ENCODE measurements at places on chromosomes 13 and 19. TPM values are rescaled to one million over a fixed set of nuclear protein-coding genes. Genes with fewer than 3 reads are reported as not detected.

- no peak for DNase-seq
Measured at GRCh38 chr13:20064128-20064527, 96.7 kb downstream of the GJA3 start.

DNA sequence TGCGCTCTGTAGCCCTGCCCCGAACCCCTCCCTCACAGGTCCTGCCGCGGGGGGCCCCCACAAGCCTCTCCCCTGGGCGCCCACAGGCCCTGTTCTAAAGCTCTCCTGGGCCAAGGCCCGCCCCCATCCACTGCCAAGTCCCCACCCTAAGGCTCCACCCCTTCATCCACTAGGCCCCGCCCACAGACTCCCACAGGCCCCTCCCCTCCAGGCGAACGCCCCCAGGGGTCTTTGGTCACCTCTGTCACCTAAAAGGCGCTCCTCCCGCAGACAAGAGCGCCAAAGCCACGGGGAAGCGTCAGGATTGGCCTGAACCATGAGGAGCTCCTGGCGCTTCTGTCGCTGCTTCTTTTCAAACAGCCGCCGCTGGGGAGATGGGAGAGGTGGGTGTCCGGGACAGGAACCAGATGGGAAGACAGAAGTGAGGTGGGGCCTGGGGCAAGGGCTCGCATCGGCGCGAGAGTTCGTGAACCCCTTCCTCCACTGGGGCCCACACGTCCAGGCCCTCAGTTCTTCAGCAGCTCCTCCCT lies 2.3 kb downstream of the TULP2 start:
- DNase-seq, result no peak

OCEL1 gene
- 14.7 TPM for total RNA-seq

ICAM5 gene
- 0.83 TPM for total RNA-seq

GRCh38 chr19:23665651-23666410 lies 21.2 kb downstream of the ZNF675 start:
- no peak for DNase-seq

- no peak for DNase-seq
Measured at GRCh38 chr19:5933391-5934068, 19.5 kb downstream of the CAPS start.

HNRNPM gene
- total RNA-seq, result 373 TPM

DNA sequence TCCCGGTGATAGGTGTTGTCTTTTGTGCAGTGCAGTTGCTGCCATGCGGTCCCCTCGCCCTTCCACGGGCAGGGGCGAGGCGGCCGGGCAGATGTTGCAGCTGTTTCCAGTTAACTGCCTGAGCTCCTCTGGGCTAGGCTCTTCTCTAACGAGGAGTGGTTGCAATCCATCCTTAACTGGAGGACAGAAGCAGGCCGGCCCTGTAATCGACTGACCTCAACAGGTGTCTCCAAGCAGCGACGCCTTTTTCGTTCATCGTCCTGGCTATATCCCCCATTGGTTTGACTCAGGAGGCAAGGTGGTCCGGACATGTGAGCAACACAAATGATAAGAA lies 1.9 kb upstream of the TSC22D1 start:
- no peak for DNase-seq

DNA sequence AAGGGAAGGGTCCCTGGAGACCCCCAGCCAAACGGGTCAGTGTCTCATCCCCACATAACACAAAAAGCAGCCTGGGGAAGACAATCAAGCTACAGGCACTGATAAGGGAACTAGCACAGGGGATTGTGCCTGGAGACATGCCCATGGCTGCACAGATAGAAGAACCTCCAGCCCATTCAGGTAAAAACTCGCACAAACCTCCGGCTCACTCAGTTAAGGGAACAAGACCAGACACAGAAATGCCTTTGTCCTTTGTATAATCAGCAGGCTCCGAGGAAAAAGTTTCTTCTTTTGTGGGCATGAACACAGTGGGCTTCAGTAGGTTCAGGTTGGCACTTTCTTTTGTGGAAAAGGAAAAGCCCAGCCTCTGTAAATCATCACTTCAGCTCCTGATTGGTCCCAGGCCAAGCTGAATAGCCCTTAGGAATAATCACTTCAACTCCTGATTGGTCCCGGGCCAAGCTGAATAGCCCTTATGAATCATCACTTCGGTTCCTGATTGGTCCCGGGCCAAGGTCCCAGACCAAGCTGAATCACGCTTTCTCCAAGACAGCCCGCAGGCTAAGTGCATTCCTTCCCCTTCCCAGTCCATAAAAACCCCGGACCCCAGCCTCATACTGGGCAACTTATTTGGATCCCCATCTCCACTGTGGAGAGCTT lies 5.0 kb upstream of the ZNF230 start:
- no peak for DNase-seq

MPHOSPH8 gene
- total RNA-seq, result 39.0 TPM

DNA sequence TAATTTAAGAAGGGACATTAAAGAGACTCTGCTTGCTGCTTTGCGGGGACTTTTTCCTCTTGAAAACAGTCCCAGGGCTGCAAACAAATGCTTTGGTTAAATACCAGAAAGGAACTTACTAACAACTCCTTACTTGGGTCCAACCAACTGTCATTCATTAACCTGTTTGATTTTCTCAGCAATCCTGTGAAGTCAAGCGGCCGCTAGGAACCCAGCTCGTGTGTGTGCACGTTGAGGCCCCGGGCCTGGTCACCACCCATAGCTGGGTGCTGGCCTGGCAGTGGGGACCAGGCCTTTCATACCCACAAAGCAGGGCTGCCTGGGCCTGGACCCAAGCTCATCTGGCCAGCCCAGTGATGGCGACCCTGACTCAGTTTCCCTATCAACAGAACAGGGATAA lies 50.7 kb downstream of the C1QTNF9 start:
- DNase-seq, result no peak

DNA sequence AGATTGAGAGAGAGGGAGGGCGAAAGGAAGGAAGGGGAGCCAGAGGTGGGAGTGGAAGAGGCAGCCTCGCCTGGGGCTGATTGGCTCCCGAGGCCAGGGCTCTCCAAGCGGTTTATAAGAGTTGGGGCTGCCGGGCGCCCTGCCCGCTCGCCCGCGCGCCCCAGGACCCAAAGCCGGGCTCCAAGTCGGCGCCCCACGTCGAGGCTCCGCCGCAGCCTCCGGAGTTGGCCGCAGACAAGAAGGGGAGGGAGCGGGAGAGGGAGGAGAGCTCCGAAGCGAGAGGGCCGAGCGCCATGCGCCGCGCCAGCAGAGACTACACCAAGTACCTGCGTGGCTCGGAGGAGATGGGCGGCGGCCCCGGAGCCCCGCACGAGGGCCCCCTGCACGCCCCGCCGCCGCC lies at the start of gene TNFSF11:
TSS of gene TNFSF11 (plus strand) at position 142 of the 400 bp plus-strand sequence. CDS start at position 294, 152 bp downstream.
- no peak for DNase-seq

ERICH4 gene
- total RNA-seq, result not detected

- no peak for DNase-seq
Measured at GRCh38 chr19:51188227-51188559, 36.7 kb upstream of the CD33 start.

DNA sequence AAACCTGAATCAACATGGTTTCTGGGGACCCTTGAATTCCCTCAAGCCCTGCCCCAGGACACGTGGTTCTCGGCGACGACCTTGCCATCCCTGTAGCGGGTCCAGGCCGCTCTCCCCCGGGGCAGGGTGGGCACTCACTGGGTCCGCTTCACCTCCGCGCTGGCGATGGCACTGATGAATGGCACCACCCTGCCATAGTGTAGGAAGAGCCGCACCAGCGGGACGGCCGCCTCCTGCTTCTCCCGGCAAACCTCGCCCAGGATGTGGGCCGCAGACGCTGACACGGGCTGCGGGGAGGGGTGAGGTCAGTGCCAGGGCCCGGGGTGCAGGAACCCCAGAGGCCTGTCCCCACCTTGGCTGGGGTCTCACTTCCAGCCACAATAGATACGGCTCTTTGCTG lies 44.1 kb upstream of the C13orf46 start:
- no peak for DNase-seq

DNA sequence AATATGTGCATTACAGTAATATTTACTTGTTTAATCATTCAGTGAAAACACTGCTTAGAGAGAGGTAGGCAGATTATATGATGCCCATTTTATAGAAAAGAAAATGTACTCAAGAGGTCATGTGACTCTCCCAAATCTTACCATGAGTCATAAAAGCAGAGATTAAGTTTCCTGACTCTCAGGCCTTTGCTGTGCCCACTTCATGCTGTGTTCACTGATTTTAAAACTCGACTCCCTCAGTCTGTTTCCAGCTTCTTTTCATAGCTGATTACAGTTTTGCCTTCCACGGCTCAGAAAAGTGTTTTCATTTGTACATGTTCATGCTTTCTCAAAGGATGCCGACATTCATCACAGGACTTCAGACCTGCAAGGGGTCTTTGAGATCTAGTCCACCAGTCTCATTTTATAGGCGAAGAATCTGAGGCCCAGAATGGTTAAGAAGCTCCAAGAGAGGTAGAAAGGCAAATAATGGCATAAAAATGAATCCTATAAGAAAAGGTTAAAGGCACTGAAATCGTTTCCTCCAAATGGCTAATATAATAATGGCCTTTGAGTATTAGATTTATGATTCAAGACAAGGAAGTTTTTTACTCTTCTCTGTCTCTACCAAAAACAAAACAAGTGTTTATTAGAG lies 9.0 kb upstream of the IPO5 start:
- no peak for DNase-seq

ACP7 gene
- total RNA-seq, result 0.36 TPM

ZNF723 gene
- not detected for total RNA-seq

SGCG gene
- not detected for total RNA-seq

- no peak for DNase-seq
Measured at GRCh38 chr13:93948162-93948922, 531.1 kb downstream of the DCT start.

PSG7 gene
- not detected for total RNA-seq

DNA sequence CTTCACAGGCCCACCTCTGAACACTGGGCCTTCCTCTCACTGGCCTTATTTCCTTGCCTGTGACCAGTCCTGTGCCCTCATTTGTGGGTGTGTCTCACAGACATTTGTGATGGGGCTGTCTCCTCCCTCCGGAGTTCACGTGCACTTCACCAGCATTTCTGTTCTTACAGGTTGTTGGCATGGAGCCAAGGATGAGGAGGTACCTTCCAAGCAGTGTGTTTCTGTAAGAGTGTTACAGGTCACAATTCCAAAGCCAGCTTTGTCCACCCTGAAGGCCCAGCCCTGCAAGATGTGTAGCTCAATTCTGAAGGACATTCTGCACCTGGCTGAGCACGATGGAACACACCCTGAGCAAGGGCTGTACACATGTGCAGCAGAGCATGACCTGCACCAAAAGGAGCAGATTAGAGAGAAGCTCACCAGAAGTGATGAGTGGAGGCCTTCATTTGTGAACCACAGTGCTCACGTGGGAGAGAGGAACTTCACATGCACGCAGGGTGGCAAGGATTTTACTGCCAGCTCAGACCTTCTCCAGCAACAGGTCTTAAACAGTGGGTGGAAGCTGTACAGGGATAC lies 8.1 kb downstream of the ZNF749 start:
- DNase-seq, result no peak

DNA sequence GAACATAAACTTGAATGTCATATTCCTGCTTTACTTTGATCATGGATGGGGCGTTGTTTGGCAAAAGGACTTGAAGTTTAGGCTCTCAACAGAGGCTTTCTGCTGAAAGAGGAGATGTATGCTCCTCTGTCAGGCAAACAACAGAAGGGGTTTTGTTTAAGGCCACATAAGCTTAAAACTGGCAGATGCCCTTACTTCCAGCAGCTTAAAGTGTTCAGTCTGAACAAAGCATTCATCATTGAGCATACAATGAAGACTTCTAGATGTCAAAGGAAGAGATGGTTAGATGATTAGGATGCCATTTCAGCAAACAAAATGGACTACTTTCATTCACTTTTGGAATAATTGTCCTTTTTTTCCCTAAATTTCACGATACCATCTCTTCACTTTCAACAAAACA lies 484.5 kb downstream of the SLITRK6 start:
- DNase-seq, result no peak
